ENCODE measurements at places on chromosomes 1 and 21.

- DNase-seq: peak; percentile 74
These were observed 21.2 kb downstream of the SLC45A3 start for GRCh38 chr1:205658943-205659581.

DNA sequence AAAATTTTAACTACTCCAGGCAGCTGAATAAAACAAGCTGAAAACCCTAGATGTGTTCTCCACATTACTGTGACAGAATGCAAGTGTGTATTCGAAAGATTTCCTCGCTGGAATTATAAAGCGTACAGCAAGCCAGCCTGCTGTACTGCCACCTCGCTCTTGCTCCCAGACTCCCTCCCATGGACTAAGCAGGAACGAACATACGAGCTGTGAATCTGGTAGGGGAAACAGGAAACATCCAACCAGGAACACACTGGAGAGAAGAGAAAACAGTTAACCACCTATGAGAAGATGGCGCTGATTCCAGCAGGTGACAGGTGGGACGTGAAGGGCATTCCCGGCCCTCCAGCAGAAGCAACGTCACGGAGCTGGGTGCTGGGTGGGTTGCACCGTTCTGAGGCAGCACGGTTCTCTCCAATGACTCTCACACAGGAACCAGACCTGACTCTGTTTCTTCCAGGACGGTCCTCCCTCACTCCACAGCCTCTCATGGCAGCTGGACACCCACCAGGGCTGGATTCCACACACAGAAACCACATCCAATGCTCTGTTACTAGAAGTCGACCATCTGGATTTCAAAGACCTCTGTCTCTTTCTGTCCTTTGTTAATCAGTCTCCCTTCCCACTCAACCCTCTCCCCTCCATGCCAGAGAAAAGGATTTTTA, 219.2 kb downstream of the RERE start:
- DNase-seq: peak; percentile 50

DNA sequence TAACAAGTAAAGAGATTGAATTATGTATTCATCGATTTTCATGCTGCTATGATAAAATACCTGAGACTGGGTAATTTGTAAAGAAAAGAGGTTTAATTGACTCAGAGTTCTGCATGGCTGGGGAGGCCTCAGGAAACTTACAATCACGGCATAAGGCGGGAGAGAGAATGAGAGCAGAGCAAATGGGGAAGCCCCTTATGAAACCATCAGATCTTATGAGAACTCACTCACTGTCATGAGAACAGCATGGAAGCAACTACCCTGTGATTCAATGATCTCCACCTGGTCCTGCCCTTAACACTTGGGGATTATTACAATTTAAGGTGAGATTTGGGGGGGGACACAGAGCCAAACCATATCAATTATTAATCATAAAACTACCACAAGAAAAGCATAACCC, 3.3 kb upstream of the GBP3 start:
- no peak for DNase-seq

- no peak for DNase-seq
These were observed 130.0 kb upstream of the BACE2 start for GRCh38 chr21:41037936-41038335.

DNA sequence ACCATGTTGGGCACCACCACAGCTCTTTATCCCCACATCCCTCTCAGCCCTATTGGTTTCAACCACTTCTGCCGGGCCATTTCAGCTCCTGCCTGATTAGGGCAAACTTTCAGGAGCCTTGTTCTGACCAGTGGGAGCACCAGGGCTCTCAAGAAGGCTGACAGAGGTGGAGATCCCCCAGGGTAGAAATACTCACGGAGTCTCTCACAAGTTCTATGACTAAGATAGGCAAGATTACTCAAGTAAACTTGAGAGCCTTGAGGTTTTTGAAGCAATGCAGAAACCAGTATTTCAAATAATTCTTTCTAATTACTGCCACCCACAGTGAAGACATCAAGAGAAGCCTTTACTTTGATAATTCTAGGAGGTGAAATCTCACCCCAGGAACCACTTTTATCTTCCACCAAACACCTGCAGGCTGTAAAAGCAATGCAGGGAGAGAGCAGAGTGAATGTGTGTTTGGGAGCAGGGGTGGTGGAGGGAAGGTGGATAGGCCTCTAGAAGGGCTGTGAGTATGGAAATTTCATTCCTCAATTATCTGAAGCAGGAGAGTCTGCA, 6.6 kb upstream of the PTCH2 start:
- no peak for DNase-seq
